Bronchial epithelial cell (primary cell): ENCODE measurements at places on chromosomes 7 and 10. TPM values are rescaled to one million over a fixed set of nuclear protein-coding genes. Genes with fewer than 3 reads are reported as not detected.

Gene INSYN2A
- under 0.01 TPM in 1 of 2 replicates, not detected in the other for total RNA-seq

Gene SPDYE11
- not detected in 2 replicates for total RNA-seq

GRCh38 chr7:108296911-108297310 lies 159.3 kb downstream of the NRCAM start:
- no peak for DNase-seq

- no peak for DNase-seq
These were observed 2.6 kb upstream of the GAD2 start for GRCh38 chr10:26214004-26214403.

- no peak for DNase-seq
These were observed 114.2 kb downstream of the C10orf105 start for GRCh38 chr10:71605263-71605962.

- no peak for DNase-seq
These were observed 12.6 kb downstream of the TMEM176B start for GRCh38 chr7:150787321-150788281.

Gene CLDN3
- not detected in 2 replicates for total RNA-seq

Gene SMKR1
- total RNA-seq, result 0.26 and 1.3 TPM in 2 replicates

GRCh38 chr10:123229927-123230630 lies 75.9 kb downstream of the BUB3 start:
- peak; percentile 93 for DNase-seq
